ENCODE measurements at places on chromosomes 7 and 10.
A peak's percentile ranks its signal among the peaks of the same experiment; 100 is the strongest.

DNA sequence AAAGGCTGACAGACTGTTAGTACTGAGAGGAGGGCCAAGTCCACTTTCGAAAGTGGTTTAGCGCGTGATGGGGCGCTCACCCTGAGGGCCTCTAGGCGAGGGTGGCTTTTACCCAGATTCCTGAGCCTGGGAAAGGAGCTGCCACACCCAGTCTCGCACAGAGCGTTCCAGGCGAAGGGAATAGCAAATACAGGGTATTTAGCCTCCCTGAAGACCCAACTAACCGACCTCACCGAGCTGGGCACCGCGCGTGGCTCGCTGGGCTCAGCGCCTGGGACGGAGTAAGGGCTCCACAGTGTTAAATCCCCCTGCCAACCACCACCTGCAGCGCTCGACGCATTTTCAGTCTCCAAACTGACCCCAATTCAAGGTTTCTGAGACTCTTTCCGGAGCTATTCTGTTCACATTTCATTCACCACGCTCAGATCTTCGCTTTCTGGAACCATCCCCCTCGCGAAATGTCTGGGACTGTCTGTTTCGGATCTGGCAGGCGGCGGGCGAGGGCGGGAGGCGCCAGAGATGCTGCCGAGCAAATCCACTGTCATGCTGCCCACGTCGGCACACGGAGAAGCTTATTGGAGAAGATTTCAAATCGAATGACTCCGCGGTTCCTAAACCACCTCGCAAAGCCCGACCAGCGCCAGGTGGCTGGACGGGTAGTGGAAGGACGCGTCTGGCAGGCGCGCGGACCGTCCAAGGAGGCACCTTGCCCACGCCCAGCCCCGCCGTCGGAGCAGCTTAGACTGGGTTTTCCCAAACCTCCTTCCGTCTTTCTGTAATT is 1.4 kb upstream of the OSBPL3 start:
- DNase-seq = peak; percentile 64

DNA sequence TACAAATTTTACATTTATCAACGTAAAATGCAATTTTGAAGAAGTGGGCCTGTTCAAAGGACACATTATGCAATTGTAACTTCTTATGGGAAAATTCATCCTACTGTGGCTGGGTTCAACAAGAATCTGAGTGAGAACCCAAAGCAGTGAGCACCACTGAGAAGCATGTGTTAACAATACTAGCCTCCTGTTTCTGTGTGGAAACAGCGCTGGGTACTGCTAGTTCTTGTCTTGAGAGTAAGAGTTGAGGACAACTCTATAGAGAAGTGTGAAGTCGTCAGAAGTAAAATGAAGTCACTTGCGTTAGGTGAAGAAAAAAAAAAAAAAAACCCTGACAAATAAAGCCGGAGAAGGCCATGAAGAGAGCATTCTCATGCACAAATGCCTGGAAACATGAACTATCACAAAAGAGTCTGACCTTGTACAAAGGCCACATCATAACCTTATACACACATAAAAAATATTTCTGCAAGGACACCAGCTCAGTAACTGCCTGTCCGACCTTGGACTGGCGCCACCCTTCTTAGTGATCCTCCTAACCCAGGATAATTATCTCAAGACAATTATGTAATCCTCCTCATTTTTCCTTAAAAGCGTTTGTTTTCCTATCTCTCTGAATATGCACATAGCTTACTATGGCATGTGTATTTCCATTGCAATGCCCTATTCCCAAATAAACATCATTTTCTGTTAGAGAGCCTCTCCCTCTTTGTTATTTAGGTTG is 554.9 kb downstream of the HTR7 start:
- no peak for DNase-seq

- DNase-seq = no peak
Observed at GRCh38 chr7:45241339-45242109, 83.9 kb downstream of the RAMP3 start.

DNA sequence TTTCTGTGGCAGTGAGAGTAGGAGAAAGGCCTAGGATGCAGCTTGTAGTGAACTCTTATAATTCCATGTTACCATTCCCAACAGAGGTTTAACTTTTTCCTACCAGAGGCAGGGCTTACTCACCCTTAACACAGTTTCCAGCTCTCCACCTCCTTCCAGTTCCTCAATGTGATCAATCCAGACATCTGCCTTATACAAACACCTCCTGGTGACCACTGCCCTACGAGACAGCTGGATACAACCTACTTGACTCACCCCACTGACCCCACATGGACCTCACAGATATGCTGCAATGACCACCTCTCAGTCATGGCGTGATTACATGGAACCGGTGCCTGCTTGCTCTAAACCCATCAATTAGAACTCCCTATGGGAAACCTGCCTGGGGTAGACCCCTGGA is 326.5 kb downstream of the TNS3 start:
- no peak for DNase-seq

DNA sequence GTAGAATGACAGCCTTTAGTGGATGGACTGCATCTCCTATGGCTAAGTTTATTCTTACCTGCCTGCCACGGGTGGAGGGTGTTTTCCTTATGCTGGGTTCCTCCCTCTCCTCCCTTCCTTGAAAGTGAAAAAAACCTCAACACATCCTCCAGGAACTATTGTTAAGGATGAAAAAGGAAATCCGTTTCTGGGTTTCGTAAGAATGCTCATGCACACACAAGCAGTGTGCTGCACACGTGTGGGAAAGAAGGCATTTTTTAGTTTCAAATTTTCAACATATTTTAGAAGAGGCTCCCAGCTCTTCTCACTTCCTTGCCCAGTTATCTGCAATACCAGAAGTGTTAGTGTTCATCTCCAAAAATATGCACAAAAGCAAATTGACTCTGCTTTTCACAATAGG is 90.6 kb downstream of the FAM171A1 start:
- DNase-seq = no peak

DNA sequence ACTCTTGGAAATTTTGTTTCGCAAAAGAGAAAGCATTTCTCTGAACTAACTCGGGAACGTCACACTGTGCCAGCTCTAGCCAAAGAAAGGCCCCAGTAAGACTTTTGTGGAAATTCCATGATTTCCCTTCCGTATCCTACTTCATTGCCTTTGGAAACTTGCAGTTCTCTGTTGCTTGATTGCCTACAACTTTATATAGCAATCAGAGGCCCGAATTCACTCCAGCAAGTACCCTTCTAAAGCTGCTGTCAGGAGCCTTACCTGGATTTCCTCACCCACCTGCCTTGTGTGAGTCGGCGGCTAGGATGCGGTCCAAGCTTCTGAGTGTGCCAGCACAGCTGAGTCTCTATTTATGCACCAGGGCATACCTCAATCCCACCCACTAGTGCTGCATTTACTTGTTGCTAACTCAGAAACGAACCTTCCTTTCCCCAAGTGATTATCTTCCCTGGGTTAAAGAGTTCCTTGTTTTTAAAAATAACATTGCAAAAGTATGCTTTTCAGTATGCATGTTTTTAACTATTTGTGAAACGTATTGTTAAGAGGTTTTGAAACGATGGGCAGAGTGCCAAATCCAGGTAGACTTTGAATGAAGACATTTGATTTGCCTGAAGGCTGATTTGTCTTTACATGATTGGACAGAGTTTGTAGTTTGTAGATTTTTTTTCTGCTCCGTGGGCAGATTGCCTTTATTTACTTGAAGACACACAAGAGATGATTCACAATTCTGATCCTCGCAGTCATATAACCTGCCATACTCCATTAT is at the start of gene AGR2:
TSS of gene AGR2 (minus strand) at position 326 of the 766 bp plus-strand sequence. CDS start 3,203 bp downstream, outside the sequence.
- no peak for DNase-seq

GRCh38 chr10:8069627-8070026 is 15.1 kb downstream of the GATA3 start:
- DNase-seq = no peak

GRCh38 chr7:25622695-25623094 is 394.4 kb upstream of the NPVF start:
- DNase-seq = no peak

DNA sequence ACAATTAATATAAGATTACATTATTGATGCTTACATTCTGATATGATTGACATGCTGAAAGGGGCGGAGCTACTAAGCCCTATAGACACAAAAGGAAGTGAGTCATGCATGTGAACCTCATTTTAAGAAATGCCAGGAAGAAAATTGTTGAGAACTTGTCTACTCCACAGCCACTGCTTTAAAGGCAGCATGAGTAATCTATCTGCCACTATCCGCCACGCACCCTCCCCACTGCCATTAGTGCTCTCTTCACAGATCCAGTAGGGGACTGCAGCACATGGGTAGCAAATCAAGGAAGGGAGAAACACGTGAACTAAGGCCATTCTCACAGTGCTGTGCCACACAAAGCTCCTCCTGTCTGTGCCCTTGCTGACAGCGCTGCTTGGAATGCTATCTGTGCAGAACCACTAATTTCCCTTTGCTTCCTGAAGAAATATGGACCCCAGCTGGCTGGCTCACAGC is 524.8 kb downstream of the GRM8 start:
- DNase-seq = no peak

- DNase-seq = no peak
Observed at GRCh38 chr7:73652541-73652949, 15.1 kb upstream of the VPS37D start.

GRCh38 chr10:9222917-9223316 is 1168.4 kb downstream of the GATA3 start:
- no peak for DNase-seq

- no peak for DNase-seq
Observed at GRCh38 chr7:121001234-121001906, 12.9 kb downstream of the CPED1 start.

- DNase-seq = no peak
Observed at GRCh38 chr7:51278797-51279196, 37.8 kb downstream of the COBL start.

DNA sequence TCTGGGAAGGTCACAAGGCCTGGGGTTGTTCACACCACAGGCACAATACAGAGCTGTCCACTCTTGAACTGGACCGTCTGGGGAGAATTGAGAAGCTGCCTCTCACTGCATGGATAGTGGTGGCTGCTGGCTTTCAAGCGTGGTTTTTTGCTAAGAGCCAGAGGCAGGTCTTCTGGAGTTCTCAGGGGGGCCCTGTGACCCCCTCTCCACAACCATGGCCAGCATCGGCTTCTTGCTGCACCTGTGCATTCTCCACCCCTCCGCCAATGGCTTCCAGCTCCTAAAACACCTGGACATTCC is 140.3 kb downstream of the ADCY1 start:
- DNase-seq = no peak

All from caudate nucleus (tissue), 63 donors.